ENCODE measurements at places on chromosomes 5 and 9. TPM values are rescaled to one million over a fixed set of nuclear protein-coding genes. Genes with fewer than 3 reads are reported as not detected.

DNA sequence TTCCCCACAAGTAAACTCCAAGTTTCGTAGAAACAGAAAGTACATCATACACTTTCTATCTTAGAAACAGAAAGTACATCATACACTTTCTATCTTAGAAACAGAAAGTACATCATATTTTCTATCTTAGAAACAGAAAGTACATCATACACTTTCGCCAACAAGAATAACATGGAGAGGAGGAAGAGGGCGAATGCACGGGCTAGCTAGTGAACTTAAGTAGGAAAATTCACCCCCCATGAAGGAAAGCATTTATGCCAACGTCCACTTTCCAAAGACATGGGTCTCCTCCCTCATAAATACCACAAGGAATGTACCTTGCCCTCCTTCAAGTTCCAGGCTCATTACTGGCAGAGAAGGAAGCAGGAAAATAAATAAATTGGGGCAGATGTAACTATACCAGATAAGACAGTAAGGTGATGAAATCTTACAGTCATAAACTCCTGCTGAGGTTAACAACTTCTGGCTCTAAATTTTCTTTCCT is 64.7 kb downstream of the FRMD3 start:
- no peak for DNase-seq

DNA sequence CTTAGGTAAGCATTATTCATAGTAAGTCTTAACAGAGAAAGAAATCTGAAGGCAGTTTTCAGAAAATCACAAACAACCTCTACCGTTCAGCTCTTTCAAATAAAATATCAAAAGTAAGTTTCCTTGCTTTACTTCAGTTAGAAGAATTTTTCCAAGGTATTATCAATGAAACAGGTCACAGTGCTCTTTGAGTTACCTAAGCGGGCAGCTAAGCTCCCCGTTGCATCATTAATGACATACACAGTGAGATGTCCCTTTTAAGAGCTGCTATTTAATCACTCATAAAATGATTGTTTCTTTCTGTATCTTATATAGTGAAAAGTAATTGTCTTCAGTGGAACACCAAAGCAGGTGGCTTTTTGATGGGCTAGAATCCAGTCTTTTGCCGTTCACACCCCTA is 86.2 kb upstream of the PIK3R1 start:
- no peak for DNase-seq

DNA sequence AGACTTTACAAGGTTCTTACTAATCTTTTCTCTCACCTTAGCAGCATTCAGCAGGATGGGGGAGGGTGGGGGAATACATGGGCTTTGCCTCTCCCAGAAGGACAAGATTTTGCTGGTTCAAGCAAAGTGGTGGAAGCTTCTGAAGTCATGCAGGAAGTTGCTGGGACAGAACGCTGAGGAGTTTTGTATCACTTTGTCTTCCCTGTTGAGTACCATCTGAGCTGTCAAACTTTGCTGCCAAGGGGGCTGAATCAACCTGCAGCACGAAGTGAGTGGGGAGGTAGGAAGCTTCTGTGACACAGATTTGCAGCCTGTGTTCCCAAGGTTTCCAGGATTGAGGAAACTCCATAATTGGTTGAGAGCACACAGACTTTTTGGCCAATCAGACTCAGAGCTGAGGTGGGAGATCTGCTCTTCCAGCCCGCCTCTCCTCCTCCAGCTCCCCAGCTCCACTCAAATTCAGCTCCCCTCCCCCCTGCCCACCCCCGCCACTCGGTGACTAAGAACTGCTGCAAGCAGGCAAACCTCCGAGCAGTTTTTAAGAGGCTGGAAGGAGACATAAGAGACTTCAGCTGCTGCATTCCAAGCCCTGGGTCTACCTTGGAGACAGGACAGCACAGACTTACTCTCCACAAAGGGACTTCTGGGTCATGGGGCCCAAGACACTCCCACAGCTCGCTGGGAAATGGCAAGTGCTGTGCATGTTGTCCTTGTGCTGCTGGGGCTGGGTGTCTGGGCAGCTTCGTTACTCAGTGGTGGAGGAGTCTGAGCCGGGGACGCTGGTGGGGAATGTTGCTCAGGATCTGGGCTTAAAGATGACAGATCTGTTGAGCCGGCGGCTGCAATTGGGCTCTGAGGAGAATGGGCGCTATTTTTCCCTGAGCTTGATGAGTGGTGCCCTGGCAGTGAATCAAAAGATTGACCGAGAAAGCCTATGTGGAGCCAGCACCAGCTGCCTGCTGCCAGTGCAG is at the start of gene PCDHGC5:
TSS of gene PCDHGC5 (plus strand) at position 491 of the 971 bp plus-strand sequence. CDS start at position 651, 160 bp downstream.
- DNase-seq = no peak

The WHRN gene
- 0.76 TPM for total RNA-seq

- no peak for DNase-seq
Observed at GRCh38 chr5:150766251-150766650, 7.4 kb upstream of the DCTN4 start.

GRCh38 chr5:152290181-152290580 is 114.9 kb downstream of the NMUR2 start:
- no peak for DNase-seq

The SLC23A1 gene
- total RNA-seq = not detected

GRCh38 chr9:99607842-99608448 is 213.7 kb upstream of the NR4A3 start:
- no peak for DNase-seq

GRCh38 chr5:150278916-150279315 is 10.7 kb downstream of the CAMK2A start:
- no peak for DNase-seq

DNA sequence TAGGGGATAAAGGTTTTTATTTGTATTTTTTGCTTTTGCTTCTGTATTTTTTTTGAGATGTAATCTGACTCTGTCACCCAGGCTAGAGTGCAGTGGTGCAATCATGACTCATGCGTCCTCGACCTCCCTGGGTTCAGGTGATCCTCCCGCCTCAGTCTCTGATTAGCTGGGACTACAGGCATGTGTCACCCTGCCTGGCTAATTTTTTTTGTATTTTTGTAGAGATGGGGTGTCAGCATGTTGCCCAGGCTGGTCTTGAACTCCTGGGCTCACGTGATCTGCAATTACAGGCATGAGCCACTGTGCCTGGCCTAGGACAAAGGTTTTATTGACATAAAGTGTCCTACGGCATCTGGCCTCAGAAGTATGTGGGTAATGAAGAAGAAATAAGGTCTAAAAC is 297.1 kb upstream of the C9orf72 start:
- no peak for DNase-seq

The RNF224 gene
- total RNA-seq = not detected

- no peak for DNase-seq
Observed at GRCh38 chr9:2466703-2467102, 154.9 kb upstream of the VLDLR start.

The SGTB gene
- total RNA-seq = 7.4 TPM

The NSA2 gene
- total RNA-seq = 131 TPM

DNA sequence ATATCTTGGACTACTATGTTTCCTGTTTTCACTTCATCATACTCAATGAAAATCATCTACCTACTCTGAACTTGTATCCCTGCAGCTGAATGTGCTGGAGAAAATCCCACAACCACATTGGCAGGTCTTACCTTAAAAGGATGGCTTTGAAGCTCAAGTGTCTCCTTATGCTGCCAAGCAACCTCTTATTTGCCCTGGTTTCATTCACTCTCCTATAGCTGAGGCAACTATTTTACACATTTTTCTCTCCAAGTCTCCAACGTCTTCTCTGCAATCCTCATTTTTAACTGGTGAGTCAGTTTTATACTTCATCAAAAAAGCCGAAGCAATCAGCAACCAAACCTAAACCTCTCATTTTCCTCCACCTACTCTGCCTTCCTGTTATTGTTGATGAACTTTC is 49.7 kb downstream of the POU4F3 start:
- DNase-seq = no peak

GRCh38 chr9:26725573-26725972 is 167.0 kb downstream of the CAAP1 start:
- no peak for DNase-seq

DNA sequence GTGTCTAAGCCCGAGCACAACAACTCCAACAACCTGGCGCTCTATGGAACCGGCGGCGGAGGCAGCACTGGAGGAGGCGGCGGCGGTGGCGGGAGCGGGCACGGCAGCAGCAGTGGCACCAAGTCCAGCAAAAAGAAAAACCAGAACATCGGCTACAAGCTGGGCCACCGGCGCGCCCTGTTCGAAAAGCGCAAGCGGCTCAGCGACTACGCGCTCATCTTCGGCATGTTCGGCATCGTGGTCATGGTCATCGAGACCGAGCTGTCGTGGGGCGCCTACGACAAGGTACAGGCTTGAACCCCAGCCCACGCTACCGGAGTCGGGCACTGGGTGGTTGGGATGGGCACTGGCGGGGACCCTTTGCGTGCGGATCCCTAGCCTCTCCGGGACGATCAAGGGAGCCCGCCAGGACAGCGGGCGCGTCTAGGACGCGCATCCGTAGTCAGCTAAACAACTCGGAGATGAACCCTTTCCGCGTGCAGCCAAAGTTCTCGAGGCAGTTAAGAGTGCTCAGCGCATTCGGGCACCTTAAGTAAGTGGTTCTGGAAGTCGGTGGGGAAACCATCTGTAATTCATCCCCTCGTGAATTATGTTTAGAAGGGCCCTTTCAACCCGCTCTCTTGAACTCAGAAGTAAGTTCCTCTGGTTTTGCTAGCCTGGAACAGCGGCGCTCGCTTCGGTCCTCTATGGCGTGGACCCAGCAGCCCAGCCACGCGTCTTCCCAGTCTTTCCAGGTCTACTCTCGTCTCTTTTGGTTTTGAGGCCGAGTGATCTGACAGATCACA is 1.3 kb downstream of the KCNN2 start:
- no peak for DNase-seq

The GABRA1 gene
- not detected for total RNA-seq

The CARTPT gene
- total RNA-seq = not detected

DNA sequence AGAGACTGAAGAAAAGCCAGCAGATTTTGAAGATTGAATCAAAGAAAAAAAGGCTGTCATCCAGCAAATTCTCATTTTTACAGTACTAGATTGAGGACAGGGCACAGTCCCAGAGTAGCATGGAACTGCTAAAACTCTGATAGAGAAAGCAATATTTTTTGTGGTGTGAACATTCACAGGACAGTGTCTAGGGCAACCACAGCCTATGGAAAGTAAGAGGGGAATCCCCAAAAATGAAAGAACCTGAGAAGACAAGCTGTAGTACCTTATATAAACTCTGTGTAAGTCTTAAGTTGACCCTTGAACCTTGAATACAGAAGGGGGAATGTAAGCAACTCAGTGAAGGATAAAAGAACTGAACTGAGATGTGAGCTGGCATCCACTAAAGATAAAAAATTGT is 540.3 kb downstream of the HINT1 start:
- DNase-seq = no peak

GRCh38 chr5:57082441-57083067 is 91.3 kb upstream of the GPBP1 start:
- DNase-seq = peak; percentile 57

The MAST4 gene
- total RNA-seq = 11.8 TPM

The GHR gene
- not detected for total RNA-seq

GRCh38 chr9:104836235-104836634 is 72.3 kb downstream of the NIPSNAP3B start:
- DNase-seq = no peak

DNA sequence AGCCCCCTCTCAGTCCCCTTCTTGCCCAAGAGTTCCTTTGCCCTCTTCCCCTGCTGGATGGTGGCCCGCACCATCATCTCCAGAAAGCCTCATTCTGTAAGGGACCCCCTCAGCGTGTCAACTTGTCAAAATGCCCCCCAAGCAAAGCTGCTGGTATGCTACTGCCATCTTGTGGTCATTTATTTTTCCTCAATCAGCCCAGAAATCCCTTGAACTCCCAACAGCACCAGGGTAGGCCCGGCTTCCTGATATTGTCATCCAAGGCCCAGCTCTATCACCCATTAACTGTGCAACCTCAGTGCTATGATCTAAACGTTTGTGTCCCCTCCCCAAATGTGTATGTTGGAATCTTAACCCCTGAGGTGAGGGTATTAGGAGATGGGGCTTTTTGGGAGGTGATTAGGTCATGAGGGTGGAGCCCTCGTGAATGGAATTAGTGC is 53.2 kb upstream of the FBXW11 start:
- peak; percentile 59 for DNase-seq

The NXNL2 gene
- total RNA-seq = not detected

The MSH3 gene
- total RNA-seq = 11.1 TPM

DNA sequence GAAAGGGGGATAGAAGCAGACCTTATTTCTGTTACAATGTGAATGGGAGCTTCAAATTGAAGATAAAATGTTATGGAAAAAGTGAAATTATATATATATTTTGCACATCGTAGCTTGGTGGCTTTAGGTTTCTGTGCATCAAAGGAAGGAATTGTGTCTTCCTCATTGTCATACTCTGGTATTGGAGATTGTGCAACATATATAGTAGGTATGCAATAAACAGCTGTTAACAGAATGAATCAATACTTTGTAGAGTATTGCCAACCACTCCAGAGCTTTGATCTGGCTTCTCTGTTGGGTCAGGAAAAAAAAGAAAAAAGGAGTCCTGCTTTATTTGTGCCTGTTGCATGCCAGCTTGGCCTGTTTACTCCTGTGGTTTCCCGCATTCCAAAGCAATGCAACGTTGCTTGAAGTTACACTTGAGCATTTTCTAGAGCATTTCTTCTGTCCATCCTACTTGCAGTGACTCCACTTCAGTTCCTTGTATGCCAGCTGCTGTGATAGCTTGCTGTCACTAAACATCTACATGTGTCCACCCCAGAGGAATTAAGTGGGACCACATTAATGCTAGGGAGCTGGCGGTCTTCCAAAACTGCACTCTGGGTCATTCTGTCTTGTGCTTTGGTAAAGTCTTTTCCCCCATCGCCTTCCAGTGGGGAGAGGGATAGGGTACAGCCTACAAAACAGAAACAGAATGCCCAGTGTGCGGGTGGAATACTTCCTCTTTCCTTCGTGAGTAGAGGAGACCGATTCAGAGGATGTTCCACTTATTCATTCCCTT is 62.0 kb upstream of the MEF2C start:
- no peak for DNase-seq

DNA sequence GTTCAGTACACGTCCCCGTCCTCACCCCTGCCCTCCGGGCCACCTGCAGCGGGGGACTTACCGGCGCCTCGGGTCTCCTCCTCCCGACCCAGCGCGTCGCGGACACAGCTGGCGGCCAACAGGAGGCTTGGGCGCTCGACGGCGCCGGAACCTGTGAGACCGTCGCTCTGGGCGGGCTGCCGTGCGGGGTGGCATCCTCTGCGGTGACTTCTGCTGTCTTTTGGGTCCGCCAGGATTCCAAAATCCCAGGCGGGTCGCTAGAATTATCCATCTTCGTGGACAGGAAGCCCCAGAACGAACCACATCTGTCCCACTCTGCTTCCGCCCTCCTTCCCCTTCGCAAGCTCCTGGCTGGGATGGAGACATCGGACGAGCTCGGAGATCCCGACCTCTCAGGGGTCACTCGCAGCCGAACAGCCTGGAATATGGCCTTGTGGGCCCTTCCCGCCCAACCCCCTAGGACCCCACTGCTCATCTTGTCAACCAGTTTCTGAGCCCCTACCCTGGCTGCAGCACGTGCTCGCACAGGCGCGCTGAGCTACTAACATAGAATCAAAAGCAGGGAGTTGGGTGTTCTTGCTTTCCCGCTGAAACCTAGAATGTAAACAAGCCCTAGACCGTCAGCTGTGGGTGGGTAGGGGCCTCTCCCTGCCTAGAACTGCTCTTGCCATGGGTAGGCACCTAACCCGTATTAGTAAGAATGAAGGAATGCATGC is 947 bp upstream of the MARCHF3 start:
- no peak for DNase-seq

The HSPB3 gene
- total RNA-seq = not detected
